ENCODE measurements at places on chromosomes 13 and 19.

DNA sequence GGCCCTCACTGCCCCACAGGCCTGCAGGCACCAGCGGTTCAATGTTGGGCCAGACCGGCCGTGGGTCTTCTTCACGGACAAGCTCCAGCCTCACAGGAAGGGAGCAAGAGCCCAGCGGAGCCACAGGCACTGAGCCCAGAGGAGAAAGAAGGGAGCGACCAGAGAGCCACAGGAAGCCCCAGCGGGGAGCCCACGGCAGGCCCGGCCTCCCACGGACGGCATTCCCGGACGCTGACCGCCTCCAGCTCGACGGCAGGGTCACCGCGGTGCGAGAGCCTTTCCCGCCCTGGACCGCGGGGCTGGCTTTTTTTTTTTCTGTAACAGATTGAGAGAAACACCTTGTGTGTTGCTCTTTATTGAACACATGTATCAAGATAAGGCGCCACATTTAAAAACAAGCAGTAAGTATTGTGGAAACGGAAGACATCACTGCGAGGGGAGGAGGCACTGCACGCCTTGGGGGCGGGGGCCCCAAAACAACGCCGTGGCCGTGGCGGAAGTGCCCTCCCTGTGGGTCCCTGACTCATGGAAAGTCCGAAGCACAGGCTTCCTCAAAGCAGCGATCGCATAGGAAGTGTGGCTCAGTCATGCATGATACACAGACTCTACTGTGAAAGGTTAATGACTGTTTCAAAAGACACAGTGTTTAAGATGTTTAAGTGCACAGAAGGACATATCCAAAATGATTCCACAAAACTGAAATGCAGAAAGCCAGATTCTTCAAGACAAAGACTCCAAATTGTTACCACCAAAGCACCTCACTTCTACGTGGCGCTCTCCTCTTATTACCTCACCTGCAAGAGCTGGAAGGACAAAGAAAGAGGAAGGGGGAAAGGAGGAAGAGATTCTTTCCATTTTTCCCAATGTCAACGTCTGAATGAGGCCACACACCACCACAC, 3.5 kb downstream of the RASA3 start:
- DNase-seq: peak; percentile 76

- DNase-seq: no peak
Observed at GRCh38 chr19:3563709-3564524, 6.5 kb upstream of the MFSD12 start.

- no peak for DNase-seq
Observed at GRCh38 chr13:73169971-73170370, 111.2 kb downstream of the KLF5 start.

GRCh38 chr13:71852736-71853135, 14.3 kb downstream of the DACH1 start:
- no peak for DNase-seq

DNA sequence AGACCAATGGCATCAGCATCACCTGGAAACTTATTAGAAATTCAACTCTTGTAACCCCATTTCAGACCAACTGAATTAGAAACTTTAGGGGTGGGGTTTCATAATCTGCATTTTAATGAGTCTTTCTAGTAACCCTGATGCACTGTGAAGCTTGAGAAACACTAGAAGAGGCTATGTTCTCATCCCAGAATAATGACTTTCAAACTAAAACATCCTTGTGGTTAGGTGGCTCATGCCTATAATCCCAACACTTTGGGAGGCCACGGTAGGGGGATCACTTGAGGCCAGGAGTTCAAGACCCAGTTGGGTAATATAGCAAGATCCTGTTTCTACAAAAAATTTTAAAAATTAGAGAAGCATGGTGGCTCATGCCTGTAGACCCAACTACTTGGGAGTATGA, 402.4 kb downstream of the DLEU7 start:
- DNase-seq: no peak

DNA sequence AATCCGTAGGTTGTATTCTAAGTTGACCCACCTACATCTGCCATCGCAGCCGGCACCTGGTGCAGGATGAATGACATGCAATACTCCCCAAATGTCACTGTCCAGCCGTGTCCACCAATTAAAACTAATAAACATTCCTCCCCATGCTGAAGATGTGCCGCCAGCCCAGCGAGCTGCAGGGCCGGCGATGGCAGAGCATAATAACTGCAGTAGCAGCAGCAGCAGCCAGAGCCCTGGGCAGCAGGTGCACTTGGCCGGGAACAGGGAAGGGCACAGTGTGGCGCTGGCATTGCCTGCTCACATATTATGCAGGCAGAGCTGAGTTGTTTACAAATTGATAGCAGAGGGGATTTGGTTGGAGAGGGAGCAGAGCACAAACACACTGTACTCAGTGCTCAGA, 754.9 kb downstream of the OLFM4 start:
- DNase-seq: peak; percentile 9

- peak; percentile 57 for DNase-seq
Observed at GRCh38 chr19:12913851-12914690, 5.0 kb downstream of the SYCE2 start.

DNA sequence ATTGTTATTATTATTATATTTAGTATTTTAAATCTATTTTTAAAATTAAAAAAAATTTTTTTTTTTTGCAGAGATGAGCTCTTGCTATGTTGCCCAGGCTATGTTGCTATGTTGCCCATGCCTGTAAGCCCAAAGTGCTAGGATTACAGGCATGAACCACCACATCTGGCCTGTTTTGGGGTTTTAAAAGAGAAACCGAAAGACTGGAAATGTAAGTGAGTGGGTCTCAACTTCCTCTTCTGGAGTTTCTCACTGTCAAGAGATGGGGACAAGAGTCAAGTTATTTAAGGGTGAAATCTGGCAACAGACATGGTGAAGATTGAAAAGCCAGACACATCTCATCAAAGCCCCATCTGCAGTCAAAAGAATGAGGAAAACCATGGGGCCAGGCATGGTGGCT, 4.2 kb upstream of the OR7G3 start:
- peak; percentile 31 for DNase-seq

DNA sequence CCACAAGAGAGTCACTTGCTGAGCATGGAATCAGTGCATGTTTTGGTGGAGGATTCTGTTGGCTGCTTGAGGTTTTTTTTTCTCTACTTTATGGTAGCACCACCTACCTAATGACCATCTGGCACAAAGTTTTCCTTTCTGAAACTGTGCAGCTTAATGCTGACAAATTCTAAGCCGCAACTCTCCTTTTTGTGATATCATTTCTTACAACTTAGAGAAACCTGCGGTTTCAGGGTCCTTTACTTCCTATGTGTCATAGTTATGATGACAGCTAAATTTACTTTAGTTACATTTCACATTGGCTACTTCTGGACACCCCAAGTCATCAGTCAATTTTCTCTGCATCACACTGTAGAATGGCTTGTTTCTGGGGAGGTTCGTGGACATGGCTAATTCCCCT, 115.4 kb upstream of the TMTC4 start:
- DNase-seq: no peak

DNA sequence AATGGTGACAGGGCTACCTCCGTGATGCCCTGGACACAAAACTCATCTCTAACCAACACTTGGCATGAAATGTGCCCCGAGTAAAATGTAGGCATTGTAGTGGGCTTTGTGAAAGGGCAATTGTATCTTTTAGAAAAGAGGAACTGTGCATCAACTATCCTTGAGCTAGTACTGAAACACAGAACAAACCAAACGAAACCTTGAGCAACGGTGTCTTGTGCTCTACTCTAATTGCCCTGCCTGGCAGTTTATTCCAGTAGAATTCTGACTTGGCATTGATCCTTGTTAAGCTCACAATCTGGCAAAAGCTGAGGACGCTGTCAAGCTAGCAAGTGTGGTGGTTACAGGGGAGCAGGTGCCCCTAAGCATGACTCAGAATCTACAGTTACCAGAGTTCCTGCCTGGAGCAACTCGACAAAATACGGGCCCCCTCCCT, 707.1 kb upstream of the SPRY2 start:
- peak; percentile 96 for DNase-seq

- no peak for DNase-seq
Observed at GRCh38 chr19:1873524-1874473, 10.4 kb upstream of the KLF16 start.

- no peak for DNase-seq
Observed at GRCh38 chr19:12828494-12828893, 5.9 kb downstream of the RTBDN start.

- no peak for DNase-seq
Observed at GRCh38 chr19:7689165-7689564, 8.5 kb downstream of the TRAPPC5 start.

GRCh38 chr19:46821512-46822409, 28.9 kb downstream of the AP2S1 start:
- no peak for DNase-seq

- DNase-seq: no peak
Observed at GRCh38 chr13:46605076-46605824, 52.3 kb downstream of the LRCH1 start.

DNA sequence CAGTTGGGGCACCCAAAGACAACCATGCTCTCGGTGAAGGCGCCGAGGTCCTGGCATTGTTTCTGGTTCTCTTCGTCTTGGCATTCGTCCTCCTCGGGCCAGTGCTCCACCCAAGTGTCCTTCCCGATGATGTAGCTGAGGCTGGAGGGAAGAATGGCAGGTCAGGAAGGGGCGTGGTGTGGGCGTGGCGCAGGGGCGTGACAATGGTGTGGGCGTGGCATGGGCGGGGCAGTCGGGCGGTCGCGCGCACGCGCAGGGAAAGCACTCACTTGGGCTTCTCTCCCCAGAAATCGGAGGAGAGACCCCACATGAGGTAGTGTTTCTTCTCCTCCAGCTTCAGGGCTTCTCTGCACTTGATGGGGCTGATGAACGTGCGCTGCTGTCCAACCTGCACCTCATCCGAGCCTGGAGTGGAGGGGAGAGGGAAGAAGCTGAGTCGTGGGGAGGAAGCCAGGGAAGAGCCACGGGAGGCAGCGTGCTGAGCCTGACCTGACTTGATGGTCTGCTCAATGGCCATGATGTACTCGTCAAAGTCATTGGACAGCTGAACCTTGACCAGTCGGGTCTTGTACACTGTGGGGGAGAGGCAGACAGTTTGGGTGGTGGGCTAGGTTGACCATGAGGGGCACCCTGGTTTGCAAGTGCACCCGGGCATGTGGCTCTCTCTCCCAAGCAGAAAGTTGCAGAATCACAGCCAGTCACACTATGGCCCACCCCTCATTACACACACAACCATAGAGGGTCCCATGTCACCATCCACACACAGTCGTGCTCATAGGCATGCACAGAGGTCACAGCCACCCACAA, 8.1 kb upstream of the TNFSF14 start:
- no peak for DNase-seq

DNA sequence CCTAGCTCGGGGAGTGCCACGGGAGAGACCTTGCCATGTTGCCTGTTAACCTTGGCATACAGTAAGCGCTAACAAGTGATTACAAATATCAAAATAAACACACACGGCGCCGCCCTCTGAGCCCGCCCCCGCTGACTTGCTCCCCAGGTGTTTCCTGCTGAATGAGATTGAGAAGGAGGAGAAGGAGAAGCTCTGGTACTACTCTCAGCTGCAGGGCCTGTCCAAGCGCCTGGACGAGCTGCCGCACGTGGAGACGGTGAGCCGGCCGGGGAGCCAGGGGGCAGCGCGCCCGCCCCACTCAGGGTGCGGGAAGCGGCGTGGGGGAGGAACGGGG, 5.0 kb downstream of the APC2 start:
- DNase-seq: no peak

DNA sequence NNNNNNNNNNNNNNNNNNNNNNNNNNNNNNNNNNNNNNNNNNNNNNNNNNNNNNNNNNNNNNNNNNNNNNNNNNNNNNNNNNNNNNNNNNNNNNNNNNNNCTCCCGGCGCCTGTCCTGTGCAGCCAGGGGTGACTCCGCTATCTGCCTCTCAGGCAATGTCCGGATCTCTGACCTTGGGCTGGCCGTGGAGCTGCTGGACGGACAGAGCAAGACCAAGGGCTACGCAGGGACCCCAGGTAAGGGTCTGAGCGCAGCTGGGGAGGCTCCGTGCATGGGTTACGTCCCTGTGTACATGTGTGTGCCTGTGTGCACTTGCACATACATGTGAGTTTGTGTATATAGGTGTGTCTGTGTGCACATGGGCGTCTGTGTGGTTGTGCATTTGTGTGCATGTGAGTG, 36.1 kb upstream of the TMEM255B start:
- DNase-seq: no peak
